ENCODE measurements at places on chromosomes 5 and 9.

GRCh38 chr5:133680830-133681565, 68.7 kb upstream of the FSTL4 start:
- DNase-seq = no peak

DNA sequence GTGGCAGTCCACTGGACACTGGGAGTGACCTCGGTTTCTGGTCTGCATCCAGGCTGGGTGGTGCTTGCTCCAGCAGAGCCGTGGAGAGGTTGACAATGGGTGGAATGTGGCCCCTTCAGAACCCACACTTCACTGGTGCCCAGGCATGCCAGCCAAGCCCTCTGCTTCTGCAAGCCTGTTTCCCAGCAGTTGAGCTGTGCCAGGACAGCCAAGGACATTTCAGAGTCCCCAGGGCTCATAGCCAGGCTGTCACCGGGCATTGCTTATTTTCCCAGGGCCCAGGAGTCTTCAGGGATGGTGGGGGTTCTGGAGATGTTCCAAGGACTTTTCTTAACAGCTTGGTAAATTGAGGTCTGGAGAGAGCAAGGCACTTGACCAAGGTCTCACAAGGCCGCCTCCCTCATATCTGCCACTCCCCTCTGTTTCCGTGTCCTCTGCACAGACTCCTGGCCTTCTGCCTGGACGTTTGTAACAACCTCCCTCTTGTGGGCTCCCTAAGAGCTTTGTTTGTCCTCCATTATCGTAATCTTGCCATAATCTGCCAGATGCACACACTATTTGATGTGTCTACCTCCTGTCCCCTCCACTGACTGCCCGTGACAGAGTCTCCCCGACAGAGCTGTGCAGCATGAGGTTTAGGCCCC, 3.8 kb upstream of the NDST1 start:
- DNase-seq = no peak

DNA sequence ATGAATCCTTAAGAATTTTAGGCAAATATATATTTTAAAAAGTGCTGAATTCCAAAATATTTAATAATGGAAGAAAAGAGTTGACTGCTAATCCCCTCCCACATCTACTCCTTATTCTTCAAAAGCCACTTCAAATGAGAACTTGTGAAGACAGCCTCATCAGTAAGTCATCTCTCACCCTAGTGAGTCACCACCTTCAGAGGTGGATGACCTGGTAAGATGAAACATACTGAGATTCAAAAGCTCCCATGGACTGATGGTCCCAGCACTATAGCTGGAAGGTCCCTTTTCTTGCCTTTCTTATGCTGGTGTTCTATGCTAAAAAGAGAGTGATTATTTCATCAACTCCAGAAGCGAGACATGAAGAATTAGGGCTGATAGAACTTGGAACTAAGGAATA, 37.8 kb upstream of the SPDL1 start:
- no peak for DNase-seq

- no peak for DNase-seq
Measured at GRCh38 chr9:33660772-33661171, 134.6 kb upstream of the PRSS3 start.

All from stimulated activated CD8-positive, alpha-beta memory T cell treated with anti-CD3 and anti-CD28 coated beads, Interleukin-12 subunit alpha, Interleukin-12 subunit beta, amount 100 ng/mL, for 1 hour (primary cell).